Right renal cortex interstitium (tissue), 3 donors: ENCODE measurements at places on chromosomes 12 and 14. TPM values are rescaled to one million over a fixed set of nuclear protein-coding genes. Genes with fewer than 3 reads are reported as not detected.

DNA sequence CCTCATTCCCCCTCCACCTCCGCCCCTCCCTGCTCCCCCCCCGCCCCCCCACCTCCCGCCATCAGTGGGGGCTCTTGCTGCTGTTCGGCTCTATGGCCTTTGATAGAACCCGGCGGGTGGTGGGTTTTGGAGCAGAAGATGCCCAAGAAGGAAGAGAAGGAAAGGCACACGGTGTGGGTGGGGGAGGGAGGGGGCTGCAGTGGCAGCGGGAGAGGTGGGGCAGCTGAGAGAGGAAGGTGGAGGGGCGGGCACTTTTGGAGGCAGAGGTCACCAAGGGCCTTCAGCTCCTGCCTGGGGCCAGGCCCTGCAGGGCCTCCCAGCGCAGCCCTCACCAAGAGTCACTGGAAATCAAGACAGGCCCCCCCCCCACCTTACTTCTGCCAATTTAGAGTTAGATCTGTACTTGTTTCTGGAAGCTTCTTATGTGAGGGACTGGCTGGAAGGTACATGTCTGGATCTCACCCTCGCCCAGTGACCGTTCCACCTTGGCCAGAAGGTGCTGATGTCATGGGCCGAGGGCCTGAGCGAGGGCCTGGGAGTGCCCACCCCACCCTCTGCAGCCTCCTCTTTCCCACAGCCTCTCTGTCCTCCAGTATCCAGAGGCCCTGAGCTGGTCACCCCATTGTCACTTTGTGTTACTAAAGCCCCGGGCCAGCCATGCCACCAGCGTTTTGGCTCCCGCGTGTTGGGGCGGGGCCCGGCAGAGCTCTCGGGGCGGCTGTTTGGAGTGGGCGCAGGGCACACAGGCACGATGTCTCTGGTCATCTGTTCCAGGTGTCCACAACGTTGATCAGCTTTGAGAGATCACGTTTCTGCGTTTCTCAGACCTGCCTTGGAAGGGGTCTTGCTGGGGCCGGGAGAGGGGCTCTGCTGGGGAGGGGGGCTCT, 153.9 kb downstream of the KIF26A start:
- no peak for DNase-seq

GRCh38 chr12:55061024-55061423, 41.2 kb downstream of the NEUROD4 start:
- no peak for DNase-seq

DNA sequence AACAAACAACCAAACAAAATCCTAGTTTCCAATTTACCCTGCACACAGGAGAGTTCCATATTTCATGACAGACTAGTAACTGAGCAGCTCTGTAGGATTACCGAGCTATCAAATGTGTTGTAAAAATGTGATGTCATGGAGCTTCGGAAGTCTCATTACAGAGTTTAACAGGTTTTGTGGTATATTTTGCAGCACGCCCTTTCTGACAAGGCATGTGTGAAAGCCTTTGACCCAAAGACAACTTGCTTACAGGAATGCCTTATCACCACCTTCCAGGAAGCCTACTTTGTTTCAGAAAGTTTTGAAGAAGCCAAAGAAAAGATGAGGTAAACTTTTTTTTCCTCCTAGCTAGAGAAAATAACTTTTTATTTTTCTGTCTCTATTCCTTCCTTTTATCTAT, 92.4 kb downstream of the TPH2 start:
- DNase-seq = no peak

- no peak for DNase-seq
Measured at GRCh38 chr12:23502259-23502658, 447.2 kb downstream of the SOX5 start.

The SSTR1 gene
- 1.6 TPM for polyA plus RNA-seq

The KRT78 gene
- polyA plus RNA-seq = not detected
